ENCODE measurements at places on chromosomes 1 and 21.

GRCh38 chr1:41810446-41810845 is 108.3 kb downstream of the HIVEP3 start:
- DNase-seq = no peak

DNA sequence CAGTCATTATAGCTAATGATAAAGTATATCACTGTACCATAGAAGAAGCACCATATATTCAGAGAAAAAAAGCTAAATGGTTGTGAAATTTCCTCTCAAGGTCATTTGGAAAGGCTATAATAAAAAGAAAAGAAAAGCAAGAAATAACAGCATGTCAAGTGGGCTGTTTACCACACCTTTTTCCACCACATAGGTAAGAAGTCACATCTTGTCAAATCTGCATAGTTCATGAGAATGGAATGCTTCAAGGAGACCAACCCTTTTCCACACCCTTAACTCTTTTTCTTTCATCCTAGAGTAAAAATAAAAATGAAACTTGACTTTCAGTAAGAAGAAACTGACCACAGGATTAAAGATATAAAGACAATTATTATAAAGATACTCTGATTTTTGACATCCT is 91.2 kb downstream of the ATP6V1G3 start:
- no peak for DNase-seq

DNA sequence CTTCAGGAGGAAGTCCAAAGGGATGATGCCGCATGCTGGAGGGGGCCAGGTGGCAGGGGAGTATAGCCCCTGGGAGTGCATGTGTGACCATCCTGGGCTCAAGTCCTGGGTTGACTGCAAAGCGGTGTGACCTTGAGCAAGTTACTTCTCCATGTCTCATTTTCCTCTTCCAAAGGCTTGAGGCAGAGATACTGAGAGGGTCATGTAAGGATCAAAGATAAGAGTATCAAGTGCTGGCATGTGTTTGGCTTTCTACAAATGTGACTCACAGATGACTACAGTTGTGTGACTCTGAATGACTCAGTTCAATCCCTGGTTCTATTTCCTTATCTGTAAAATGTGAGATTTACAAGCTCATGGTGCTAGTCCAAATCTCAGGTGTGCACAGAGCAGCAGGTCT is 26.1 kb downstream of the PROK1 start:
- DNase-seq = no peak

GRCh38 chr1:210483821-210484220 is 155.1 kb downstream of the HHAT start:
- no peak for DNase-seq

DNA sequence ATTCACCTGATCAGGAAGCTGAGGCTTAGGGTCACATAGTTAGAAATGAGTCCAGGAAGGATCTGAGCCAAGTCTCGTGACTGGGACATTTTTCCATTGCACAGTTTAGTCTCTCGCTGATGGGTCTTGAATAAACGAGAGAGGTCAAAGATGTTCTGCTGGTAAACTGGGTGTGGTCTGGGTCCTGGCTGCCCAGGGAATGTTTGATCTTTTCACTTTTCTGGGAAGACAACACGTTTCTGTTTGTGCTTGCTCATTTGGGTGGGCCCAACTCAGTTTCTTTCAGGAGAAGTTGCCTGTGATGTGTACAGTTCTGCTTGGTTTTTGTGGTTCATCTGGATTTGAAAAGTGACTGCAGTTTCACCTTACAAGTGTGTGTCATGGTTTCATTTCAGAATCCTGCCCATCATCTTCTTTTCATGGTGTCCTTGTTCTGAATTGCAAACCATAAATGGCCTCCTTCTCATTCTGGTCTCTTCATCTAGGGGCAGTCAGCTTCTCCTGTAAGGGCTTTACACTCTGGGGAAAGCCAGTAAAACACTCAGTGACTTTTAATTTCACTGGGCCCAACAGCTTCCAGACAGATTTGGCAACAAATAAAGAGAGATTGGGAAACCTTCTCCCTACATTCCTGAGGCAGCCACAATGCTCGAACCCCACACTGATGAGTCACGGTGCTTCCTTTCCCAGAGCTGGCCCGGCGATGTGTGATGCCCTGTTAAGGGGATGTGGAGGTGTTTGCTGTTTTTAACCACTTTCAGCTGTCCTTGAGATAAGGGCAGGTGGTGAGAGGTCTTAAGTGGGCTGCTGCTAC is 7.2 kb upstream of the TACSTD2 start:
- no peak for DNase-seq

DNA sequence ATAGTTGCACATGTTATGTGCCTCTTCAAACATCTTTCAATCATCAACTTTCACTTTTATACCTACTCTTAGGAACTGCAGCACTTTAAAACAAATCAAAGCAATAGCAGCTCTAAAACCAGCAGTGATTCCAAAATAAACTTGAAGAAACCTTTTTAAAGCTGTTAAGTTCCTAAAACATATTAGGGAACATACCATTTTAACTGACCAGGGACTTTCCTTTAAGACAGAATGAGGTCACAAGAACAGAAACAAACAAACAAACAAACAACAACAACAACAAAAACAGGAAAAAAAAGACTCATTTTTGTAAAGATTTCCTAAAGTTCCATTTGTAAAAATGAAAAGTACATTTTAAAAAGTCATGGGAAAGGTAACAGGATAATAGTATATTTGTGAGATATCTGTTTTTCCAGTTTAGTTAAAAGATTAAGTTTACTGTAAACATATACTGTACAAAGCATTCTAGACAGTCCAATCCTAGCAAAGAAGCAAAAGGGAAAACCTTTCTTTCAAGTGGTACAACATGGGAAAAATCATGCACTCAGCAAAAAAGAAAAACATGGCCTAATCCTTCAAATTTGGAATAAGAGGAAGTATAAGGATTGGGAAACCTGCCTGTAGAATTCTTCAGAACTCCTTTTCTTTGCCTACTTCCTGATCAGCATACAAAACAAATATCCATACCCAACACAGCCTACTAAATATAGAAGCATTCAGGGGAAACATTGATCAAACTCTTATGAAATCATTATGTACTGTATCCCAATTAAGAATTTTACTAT is 45.5 kb downstream of the EPS15 start:
- no peak for DNase-seq

- DNase-seq = peak; percentile 97
These were observed at the start of gene PRKCZ for GRCh38 chr1:2049718-2050431. Gene PRKCZ, plus strand, starts transcription at chr1:2050411. Its CDS starts 220 bp downstream, at chr1:2050631.

- DNase-seq = no peak
These were observed 2.1 kb downstream of the GNG12 start for GRCh38 chr1:67830928-67831830.

DNA sequence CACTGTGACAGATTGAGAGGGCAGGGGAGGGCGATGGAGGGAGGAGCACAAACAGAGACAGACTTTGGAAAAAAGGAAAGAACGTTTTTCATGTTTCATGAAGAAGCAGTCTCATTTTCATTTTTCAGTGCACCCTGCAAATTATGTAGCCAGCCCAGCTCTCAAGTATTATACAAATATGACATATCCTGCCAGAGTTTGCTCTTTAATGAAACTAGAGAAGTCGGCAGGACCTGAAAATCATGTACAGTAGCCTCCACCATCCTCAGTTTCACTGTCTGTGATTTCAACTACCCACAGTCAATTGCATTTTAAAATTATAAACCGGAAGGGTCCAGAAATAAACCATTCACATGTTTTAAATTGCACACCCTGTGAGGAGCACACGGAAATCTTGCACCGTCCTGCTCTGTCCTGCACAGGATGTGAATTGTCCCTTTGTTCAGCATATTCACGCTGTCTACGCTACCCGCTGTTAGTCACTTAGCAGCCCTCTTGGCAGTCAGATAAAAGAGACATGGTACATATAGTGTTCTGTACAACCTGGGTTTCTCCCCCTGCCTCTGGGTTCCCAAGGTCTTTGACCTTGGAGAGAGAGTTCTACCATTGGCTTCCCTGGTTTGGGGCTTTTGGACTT is 13.6 kb upstream of the ADARB1 start:
- no peak for DNase-seq

- DNase-seq = peak; percentile 79
These were observed 18.9 kb downstream of the LDLRAP1 start for GRCh38 chr1:25562101-25562927.

- DNase-seq = peak; percentile 25
These were observed 23.0 kb downstream of the RUNX1 start for GRCh38 chr21:35026153-35026500.

GRCh38 chr1:175841738-175842187 is 98.4 kb upstream of the TNR start:
- DNase-seq = no peak

GRCh38 chr1:184935920-184936798 is 38.1 kb downstream of the NIBAN1 start:
- DNase-seq = no peak

- DNase-seq = no peak
These were observed 37.3 kb downstream of the CHAF1B start for GRCh38 chr21:36422279-36423098.
